ENCODE measurements at places on chromosomes 4 and X.

GRCh38 chr4:186596850-186597390 lies 41.6 kb upstream of the MTNR1A start:
- DNase-seq, result no peak

GRCh38 chrX:97021680-97022079 lies 138.0 kb downstream of the RPA4 start:
- DNase-seq, result no peak

DNA sequence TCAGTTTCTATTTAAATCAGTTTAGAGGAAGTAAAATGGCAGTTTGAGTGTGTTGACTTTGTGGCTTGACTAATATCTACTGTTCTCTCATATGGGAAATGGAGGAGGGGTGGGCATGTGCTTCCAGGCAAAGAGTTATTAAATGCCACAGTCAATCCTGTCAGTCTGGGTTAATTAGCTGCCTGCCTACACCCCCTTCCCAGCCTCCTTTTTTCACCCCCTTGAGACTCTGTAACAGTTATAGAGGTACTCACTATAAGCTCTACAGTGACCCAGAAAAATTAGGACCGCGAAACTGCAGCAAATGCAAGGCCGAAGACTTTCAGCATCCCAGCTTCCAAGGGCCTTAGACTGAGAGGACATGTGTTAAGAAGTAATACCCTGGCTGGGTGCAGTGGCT lies 165.2 kb downstream of the CORIN start:
- no peak for DNase-seq

GRCh38 chr4:132297346-132297745 lies 851.7 kb upstream of the PCDH10 start:
- DNase-seq, result no peak

- no peak for DNase-seq
Observed at GRCh38 chr4:6250984-6251295, 18.7 kb upstream of the WFS1 start.

DNA sequence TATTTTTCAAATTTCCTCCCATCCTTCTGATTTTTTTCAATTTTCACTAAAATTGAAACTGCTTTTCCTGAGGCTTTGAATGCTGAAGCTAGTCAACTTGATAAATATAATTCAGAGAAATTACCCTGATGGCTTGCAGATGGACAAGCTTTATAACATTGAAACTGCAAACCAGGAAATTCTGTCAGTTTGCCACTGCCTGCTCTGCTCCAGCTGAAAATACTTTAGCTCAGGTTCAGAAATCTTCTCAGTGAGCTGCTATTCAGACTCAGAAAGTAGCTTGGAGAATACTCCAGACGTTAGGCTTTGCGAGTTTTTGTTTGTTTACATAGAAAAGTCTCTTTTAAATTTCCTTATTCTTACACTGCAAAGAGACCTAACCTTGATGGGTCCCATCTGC lies 1574.7 kb downstream of the STIM2 start:
- DNase-seq, result no peak

DNA sequence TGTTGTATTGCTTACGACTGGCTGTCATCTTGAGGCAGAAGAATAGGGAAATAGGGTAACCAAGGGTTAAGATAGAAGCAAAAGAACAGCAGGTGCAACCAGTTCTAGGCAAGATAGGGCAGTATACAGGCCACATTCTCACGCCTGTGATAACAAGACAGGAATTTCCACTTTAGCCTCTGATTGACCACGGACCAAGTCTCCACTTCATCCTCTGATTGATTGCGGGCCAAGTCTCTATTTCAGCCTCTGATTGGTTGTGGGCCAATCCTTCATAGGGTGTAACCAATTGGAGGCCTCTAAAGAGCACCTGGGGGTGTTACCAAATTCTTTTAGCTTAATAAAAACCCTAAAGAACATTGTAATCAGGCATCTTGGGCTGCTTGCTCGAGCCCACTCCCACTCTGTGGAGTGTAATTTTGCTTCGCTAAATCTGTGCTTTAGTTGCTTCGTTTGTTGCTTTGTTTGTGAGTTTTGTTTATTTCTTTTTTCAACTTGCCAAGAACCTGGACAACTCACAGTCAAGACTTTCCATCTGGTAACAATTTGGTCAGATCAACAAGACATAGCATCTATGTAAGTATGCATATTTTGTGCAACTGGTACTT lies 8.7 kb upstream of the TBC1D9 start:
- no peak for DNase-seq

GRCh38 chrX:122218666-122219065 lies 965.4 kb upstream of the GRIA3 start:
- DNase-seq, result no peak

- DNase-seq, result no peak
Observed at GRCh38 chrX:572538-573124, 58.0 kb upstream of the SHOX start.

DNA sequence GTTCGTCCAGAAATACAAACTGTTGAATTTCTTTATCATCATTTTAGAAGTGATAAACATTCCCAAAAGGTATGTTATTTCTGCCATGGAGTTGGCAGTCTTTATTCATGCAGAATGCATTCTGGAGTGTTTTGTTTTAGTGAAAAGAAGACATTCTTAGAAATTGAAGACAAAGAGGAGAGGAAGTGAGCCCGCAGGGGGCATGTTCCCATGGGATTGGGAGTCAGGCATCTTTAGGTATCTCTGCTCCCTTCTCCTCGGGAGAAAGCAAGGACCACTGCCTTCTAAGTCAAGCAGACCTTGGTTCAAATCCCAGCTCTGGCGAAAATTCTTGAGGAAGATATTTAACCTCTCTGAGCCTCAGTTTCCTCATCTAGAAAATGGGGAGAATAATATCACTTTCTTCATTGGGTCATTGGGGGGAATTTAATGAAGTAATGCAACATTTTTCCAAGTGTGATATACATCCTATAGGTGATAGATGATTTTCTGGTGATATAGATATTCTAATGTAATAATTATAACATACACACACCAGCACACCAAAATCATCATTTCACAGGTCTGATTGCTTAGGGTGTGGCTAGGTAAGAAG lies 26.5 kb upstream of the CHRNA9 start:
- no peak for DNase-seq

DNA sequence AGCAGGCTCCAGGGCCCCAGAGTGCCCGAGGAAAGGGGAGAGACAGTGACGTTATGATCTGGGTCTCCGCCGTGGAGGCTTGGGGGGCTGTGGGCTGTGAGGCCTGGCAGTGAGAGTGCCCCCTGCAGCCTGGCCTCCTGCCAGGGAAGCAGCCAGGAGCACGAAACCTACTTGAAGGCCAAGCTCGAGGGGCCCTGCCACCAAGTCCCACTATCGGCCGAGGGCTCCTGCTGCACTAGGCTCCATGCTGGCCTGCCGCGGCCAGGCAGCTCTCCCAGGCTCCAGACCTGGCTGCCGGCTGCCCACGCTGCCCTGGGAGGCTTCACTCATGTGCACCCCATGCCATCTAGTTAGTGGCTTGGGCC lies 18.7 kb downstream of the FLNA start:
- no peak for DNase-seq

DNA sequence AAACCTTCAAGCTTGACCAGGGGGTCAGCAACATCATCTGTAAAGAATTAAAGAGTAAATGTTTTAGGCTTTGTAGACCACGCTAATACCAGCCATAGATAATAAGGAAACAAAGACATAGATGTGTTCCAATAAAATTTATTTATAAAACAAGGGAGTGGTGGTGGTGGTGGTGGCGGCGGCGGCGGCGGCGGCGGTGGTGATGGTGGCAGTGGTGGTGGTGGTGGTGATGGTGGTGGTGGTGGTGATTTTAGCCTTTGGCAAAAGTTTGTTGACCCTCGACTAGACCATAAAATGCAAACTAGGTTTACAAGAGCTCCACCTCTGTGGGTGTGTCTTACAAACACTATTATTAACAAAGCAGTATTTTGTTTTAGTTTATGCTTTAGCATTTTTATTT lies 222.3 kb upstream of the SPOCK3 start:
- DNase-seq, result no peak

DNA sequence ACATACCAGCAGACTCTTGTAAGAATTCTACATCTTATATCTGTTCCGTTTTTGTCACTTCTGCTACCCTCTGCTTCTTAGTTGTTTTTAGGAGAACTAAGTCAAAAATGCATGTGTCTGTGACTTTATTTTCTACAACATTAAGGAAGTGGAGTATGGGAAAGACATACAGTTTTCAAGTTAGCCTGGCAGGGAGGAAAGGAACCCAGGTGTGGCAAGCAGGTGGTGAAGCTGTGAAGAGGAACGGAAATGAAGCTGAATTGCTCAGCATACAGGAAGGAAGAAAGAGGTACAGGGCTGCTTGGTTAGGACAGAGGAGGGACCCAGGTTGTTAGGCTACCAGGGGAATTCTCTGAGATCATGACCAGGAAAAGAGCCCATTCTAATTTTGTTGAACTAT lies 9.4 kb downstream of the GPRIN3 start:
- no peak for DNase-seq

- DNase-seq, result no peak
Observed at GRCh38 chrX:17592117-17592516, 145.2 kb upstream of the SCML1 start.

DNA sequence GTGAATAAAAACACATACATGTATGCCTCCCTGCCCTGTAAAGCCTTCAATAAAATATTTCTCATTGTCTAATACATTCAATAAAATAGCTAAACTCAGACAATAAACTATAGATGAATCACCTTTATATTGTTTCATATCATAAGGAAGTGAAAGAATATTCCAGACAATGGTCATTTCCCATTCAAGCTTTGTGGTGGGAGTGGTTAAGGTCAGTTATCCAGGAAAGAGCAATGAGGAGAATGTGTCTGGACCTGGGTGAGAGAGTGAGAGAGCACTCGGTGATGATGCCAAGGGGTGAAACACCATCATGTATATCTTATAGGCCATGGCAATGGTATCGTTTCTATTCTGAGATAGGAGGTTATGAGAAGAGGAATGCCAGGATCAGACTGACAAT lies 197.8 kb downstream of the PDHA2 start:
- DNase-seq, result no peak

GRCh38 chrX:80354966-80355465 lies 65.2 kb upstream of the TENT5D start:
- no peak for DNase-seq

DNA sequence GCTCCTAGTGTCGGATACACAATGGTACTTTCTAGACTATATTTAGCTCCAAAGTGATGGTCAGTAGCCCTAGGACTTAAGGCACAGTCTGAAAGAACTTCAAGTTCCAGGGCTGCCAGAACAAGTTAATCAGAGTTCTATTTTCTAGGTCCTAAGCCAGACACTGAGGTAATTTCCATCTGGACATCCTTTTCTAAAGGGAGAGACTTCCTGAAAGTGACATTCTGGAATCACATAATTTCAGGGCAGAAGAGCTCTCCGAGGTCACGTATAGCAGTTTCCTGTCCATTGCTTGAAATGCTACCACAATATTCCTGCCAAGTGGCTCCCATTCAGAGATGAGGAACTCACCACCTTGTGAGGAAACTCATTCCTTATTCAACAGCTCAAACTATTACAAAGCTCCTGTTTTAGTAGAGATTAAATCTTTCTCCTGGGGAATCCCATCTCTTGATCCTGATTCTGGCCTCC lies 117.9 kb downstream of the COL25A1 start:
- no peak for DNase-seq

- DNase-seq, result no peak
Observed at GRCh38 chr4:186946136-186946535, 222.5 kb upstream of the FAT1 start.

GRCh38 chr4:1018147-1019020 lies 7.0 kb downstream of the FGFRL1 start:
- DNase-seq, result no peak

DNA sequence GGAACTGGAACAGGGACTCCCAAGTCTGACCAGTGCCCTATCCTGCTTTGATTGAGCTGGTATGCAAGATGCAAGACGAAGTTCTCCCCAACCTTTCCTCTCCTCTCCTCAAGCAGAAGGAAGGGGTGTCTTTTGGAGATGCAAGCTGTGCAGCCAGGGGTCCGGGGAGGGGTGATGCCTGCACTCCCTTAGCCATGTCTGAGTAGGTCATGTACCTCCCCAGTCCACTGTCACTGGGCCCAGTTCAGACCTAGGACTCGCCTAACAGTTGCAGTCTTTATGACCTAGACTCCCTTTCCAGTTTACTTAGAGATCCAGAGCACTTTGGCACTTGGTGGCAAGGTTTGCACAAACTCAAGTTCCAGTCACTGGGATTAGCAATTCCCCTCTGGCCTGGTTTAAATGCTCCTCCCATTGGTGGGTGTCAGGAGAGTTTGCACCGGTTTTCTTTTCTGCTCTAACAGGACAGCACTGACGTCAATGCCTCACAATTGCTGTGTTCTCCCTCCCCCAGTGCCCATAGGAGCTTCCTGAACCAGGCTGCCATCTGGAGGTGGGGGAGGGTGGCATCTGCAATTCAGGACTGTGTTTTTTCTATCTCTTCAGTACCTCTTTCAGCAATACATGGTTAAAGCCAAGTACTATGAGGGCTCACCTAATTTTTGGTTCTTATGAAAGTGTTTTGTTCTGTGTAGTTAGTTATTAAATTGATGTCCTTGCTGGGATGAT lies 782.2 kb downstream of the ARAP2 start:
- no peak for DNase-seq

DNA sequence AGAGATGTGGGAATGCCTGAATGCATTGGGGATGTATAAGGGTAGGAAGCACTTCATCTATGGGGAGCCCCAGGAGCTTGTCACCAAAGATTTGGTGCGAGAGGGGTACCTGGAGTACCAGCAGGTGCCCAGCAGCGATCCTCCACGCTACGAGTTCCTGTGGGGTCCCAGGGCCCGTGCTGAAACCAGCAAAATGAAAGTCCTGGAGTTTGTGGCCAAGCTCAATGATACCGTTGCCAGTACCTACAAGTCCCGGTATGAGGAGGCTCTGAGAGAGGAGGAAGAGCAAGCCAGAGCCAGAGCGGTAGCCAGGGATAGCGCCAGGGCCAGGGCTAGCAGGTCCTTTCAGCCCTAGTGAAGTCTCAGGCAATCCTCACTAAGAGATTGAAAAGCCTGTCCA lies 3.8 kb downstream of the MAGEB17 start:
- DNase-seq, result no peak

- no peak for DNase-seq
Observed at GRCh38 chrX:138018145-138018799, 452.3 kb downstream of the ZIC3 start.

DNA sequence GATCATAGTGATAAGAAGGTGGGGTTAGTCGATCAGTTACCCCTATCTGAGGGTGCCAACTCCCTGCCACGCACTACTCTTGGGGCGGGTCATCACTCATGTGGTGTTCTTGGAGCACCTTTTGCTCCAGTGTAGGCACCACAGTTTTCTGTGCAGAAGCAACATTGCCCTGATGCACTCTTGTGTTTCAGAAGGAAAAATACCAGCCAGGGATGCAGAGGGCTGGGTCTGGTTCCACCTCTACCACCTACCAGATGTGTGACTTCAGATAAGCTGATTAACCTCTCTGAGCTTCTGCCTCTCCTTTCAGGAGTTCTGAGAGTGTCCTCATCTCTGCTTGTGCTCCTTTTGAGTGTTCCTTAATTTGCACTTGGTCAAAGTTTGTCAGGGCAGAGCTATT lies 29.9 kb upstream of the PROM1 start:
- DNase-seq, result no peak
